ENCODE measurements at places on chromosomes 7 and 10. TPM values are rescaled to one million over a fixed set of nuclear protein-coding genes. Genes with fewer than 3 reads are reported as not detected.

GPR37 gene
- total RNA-seq: 94.8 TPM

PRKG1 gene
- 2.7 TPM for total RNA-seq

PTPRZ1 gene
- total RNA-seq: 59.8 TPM

- DNase-seq: no peak
- no peak overlapping the region for H3K4me3 ChIP-seq
- H3K4me1 ChIP-seq: no peaks in the 10 kb centered on the region
- no peaks in the 10 kb centered on the region for H3K36me3 ChIP-seq
- H3K27ac ChIP-seq: peak overlapping the region; percentile 49
- no peaks in the 10 kb centered on the region for H3K27me3 ChIP-seq
Observed at GRCh38 chr10:133104068-133104962, 16.6 kb downstream of the ADGRA1 start.

GRCh38 chr7:69684369-69685292, 86.4 kb downstream of the AUTS2 start:
- H3K4me1 ChIP-seq: peaks cover 14% of the 10 kb centered on the region
- no peak overlapping the region for H3K27ac ChIP-seq
- H3K27me3 ChIP-seq: no peaks in the 10 kb centered on the region
- no peaks in the 10 kb centered on the region for H3K36me3 ChIP-seq
- peak; percentile 57 for DNase-seq

DNA sequence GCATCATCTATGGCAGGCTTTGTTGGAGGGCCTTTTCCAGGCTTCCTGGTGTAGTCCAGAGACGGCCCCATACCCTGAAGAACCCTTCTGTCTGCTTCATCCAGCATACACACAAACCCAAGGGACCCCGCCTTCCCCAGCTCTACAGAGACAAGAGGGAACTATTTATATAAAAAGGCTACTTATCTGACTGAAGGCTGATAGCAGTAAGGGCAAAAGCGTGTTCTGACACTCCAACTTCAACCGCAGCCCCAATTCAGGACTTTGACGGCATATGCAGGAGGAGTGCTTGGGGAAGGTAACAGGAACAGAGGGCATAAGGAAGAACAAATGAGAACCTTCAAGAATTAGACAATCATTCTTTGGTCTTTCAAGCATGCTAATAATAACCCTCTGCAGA, 21.0 kb downstream of the GNA12 start:
- H3K27ac ChIP-seq: no peak overlapping the region
- peak; percentile 35 for DNase-seq
- H3K36me3 ChIP-seq: peaks cover 19% of the 10 kb centered on the region
- H3K4me1 ChIP-seq: peaks cover 3% of the 10 kb centered on the region
- no peaks in the 10 kb centered on the region for H3K27me3 ChIP-seq
- H3K4me3 ChIP-seq: no peak overlapping the region

PLCE1 gene
- total RNA-seq: 22.8 TPM

KCNIP2 gene
- total RNA-seq: 3.1 TPM

DNA sequence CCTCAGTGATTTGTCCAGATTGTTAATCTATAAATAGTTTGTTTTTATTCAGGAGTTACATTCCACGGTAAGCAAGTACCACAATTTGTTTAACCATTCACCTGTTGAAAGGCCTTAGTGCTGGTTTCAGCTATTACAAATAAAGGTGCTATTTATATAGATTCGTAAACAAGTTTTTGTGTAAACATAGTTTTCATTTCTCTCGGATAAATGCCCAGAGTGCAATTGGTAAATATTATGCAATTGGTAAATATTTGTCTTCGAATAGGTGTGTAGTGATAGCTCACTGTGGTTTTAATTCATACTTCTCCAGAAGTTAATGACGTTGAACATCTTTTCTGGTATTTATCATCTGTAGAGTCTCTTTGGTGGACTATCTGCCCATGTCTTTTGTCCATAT, 76.4 kb upstream of the RSU1 start:
- H3K27ac ChIP-seq: no peak overlapping the region
- DNase-seq: no peak
- H3K4me1 ChIP-seq: no peaks in the 10 kb centered on the region
- H3K4me3 ChIP-seq: no peak overlapping the region

STEAP2 gene
- 11.9 TPM for total RNA-seq

DNA sequence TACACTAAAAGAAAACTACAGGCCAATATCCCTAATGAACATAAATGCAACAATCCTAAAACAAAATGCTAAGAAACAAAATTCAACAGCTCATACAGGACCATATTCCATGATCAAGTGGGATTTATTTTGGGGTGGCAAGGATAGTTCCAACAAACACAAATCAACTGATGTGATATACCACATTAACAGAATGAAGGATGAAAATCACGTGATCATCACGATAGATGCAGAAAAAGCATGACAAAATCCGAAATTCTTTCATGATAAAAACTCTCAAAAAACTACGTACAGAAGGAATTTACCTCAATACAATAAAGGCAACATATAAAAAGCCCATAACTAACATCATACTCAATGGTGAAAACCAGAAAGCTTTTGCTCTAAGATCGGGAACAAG, 124.0 kb downstream of the RELN start:
- no peak for DNase-seq
- no peaks in the 10 kb centered on the region for H3K36me3 ChIP-seq
- H3K4me3 ChIP-seq: no peak overlapping the region
- H3K27me3 ChIP-seq: no peaks in the 10 kb centered on the region
- no peak overlapping the region for H3K27ac ChIP-seq

DNA sequence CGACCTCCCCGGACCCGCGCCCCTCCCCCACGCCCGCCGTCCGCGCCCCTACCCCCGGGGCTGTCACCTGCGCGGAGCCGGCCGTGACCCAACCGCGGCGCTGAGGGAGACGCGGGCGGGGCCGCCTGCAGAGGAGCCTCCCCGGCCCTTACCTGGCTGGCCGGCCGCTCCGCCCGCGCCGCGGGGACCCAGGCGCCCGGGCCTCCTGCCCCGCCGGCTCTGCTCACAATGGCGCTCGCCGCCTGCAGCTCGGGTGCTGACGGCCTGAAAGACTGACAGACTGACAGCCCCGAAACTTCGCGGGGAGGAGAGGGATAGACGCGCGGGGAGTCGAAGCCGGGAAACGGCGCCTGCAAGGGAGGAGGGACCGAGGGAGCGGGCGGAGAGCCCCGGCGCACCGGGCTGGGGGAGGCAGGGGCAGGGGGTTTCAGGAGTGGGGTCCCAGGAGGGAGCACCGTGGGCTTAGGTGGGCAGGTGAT, 393 bp downstream of the ZNF467 start:
- peak overlapping the region; percentile 62 for H3K4me3 ChIP-seq
- peaks cover 53% of the 10 kb centered on the region for H3K27me3 ChIP-seq
- DNase-seq: peak; percentile 76
- no peak overlapping the region for H3K27ac ChIP-seq
- H3K36me3 ChIP-seq: no peaks in the 10 kb centered on the region
